ENCODE measurements at places on chromosomes 12 and 14.

DNA sequence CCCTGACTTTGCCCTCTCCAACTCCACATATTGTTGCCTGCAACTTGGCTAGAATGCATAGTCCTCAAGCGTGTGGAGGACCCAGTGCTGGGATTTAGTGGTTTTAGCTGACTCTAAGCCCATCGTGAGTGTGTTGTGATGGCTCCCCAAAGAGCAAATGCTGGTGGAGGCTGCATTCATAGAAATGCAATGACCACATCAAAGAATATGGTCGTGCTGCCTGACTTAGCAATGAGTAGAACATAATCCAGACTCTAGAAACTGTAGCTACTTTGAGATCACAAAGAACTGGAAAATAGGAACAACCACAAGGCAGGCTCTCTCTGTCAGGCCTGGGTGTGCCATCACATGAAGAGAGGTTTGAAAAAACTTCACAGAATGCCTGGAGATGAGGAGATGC, 1.3 kb downstream of the DYRK4 start:
- no peak for DNase-seq

- no peak for DNase-seq
Observed at GRCh38 chr14:54395716-54396115, 1.1 kb upstream of the CDKN3 start.

- no peak for DNase-seq
Observed at GRCh38 chr14:93533842-93534241, 103.1 kb downstream of the UNC79 start.

DNA sequence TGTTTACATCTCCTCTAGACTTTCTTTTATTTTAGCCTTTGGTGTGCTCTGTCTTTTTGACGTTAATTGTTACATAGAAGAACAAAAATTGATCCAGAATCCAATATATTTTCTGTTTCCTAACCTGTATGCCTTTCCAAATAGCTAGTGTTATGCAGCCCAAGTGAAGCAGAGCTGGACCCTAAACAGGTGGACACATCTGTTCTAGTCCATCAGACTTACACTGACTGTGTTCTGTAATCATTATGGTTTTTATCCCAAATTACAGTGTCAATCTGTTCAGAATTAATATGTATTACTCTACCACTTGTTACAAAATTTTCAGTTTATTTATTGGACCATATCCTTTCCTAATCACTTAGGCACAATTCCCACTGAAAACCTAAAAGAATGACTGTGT, 176.8 kb upstream of the FOXG1 start:
- DNase-seq: no peak

GRCh38 chr12:55019784-55020183, at the start of gene NEUROD4:
NEUROD4 (plus strand) TSS chr12:55019974; CDS start chr12:55026440, 6,466 bp downstream.
- DNase-seq: no peak

DNA sequence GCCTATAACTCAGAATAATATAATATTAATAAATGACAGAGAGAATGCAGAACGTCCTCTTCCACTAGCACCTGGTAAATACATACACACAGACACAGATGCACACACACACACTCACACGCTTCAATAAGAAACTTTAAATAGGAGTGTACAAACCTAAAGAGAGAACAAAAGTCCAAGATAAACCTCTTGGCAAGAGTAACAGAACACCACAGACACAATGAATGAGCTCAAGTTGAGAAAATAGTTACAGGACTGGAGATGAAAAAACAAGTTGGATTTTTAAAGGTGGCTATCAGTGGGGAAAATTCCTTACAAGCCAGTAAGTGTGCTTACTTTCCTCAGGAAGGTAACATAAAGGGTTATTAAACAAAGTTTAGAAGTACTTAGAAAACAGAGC, 35.2 kb downstream of the CRY1 start:
- DNase-seq: no peak

DNA sequence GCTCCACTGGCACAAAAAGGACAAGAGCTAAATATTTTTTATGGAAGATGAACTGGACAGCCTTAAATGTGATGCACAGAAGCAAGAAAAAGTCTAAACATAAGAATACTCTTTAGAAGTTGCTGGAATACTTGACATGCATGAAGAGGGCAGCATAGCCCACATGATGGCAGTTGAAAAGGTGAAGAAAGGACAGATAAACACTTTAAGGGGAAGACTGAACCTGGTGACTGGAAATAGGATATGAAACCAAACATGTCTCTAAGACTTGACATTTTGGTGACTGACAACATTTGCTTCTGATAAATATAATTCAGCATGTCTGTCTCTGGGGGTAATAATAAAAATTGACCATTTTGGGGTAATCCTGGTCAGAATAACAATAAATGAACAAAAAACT, 273.1 kb downstream of the CCDC91 start:
- no peak for DNase-seq

DNA sequence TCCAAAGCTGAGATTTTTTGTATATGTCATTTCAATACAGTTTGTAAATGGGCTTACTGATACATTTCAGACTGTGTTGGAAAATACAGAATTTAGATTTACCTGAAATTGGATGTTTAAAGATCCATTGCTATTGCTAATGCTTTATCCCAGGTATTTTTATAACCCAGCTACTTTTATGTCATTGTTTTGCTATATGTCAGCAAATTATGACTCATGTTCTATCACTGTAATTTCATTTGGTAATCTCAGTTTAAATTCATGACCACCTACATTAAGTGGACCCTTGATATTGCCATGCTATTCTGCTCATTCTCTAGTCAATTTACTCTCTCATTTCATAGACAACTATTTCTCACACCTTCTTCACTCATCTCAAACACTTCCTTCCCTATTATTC, 281.2 kb downstream of the IPO8 start:
- DNase-seq: no peak

DNA sequence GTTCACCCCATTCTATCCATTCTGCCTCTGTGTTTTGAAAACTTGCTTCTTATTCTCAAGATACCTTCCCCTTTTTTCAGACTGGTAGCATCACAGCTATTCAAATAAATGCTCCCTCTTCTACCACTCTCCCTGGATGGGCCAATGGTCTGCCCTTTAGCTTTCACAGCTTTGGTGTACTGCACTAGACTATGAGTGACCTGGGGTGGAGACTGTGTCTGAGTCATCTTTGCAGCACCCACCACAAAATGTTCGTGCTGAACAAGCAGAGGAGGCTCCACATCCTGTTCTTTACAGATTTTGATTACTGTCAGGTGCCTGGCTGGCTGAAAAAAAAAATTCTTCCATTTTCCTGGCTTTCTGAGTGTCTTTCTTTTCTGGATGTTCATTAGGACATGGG, 1104.1 kb upstream of the TMEM132C start:
- no peak for DNase-seq

GRCh38 chr14:100103250-100104005, 38.2 kb downstream of the EVL start:
- DNase-seq: no peak

GRCh38 chr12:92073094-92073493, 72.6 kb downstream of the BTG1 start:
- DNase-seq: no peak

- DNase-seq: no peak
Observed at GRCh38 chr14:104030958-104031357, 54.5 kb upstream of the ASPG start.

DNA sequence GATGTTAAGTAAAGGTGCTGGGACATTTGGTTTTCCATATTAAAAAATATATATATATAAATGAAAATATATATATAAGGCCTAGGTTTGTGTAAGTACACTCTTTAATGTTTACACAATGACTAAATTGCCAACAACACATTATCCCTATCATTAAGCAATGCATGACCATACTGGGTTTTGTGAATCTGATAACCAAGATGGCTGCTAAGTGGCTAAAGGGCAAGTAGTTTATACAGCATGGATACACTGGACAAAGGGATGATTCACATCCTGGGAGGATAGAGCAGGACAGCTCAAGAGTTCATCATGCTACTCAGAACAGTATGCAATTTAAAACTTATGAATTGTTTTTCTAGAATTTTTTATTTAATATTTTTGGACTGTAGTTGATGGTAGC, 89.3 kb downstream of the FIGNL2 start:
- no peak for DNase-seq

- DNase-seq: no peak
Observed at GRCh38 chr12:12807970-12808702, 5.0 kb upstream of the DDX47 start.

GRCh38 chr12:27486961-27487360, 37.0 kb upstream of the PPFIBP1 start:
- DNase-seq: no peak

DNA sequence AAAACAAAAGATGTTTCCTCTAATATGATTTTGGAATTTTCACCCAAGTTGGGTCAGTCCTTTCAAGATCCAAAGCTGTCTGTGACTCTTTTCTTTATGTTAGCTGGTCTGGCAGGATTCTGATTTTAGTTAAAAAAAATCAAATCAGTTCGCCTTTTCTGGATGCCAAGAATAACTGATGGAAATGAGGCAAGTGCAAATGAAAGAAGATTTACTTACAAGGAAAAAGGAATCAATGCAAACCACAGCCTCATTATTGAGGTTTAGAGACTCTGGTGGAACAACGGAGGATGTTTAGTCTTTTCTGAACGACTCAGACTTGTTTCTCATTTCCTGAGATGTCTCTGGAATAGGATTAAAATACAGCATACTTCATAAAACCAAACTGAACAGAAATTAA, 117.0 kb upstream of the DYRK2 start:
- no peak for DNase-seq

DNA sequence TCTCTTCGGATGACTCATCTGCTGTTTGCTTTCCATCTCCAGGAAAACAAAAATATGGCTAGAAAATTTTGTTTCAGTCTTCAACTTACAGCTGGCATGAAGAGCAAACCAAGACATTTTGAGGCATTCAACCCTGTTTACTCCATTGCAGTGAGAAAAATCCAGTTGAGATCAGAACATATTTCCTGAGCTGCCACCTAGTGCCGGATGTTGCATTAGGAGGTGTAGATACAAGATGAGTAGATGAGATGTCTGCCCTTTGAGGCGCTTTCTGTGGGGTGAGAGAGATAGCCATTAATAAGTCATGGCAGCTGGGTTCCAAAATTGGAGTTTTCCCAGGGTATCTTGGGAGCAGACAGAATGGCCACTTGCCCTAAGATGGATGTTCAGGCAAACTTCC, 171.1 kb downstream of the PRKCH start:
- no peak for DNase-seq

- DNase-seq: no peak
Observed at GRCh38 chr12:50351120-50352043, 45.0 kb downstream of the FAM186A start.

DNA sequence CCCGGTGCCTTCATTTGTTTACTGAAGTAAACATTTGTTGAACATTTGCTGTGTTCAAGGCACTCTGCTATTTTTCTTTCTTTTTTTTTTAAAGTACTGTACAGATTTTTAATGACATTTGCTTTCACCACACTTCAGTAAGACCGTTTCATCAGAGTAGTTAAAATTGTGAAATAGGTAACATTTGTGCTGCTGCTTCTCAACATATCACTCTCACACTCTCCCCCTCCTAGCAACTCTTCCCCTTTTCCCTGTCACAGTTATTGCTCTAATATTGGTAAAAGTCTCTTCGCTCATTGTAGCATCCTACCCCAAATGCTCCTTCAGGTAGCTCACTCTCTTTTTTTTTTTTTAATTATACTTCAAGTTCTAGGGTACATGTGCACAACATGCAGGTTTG, 49.6 kb downstream of the SRGAP1 start:
- DNase-seq: no peak

GRCh38 chr12:80018119-80018518, 81.2 kb upstream of the OTOGL start:
- no peak for DNase-seq

GRCh38 chr12:53051881-53052412, 2.1 kb downstream of the TNS2 start:
- DNase-seq: no peak

DNA sequence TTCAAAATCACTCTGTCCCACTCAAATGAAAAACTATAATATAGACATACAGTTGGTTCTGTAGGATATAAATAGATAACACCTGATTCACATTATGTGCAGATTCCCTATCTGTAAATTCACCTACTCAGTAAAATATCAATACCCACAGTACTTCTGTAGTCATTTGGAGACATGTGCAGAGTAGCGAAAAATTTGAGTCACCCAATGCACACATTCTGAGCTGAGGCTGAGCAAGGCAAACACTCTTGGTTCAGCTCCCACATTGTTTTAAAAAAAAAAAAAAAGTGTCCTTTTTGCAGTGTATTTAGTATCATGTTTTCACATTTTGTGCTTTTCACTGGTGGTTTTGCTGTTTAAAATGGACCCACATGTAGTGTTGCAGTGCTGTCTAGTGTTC, 27.3 kb upstream of the BBS10 start:
- DNase-seq: no peak

DNA sequence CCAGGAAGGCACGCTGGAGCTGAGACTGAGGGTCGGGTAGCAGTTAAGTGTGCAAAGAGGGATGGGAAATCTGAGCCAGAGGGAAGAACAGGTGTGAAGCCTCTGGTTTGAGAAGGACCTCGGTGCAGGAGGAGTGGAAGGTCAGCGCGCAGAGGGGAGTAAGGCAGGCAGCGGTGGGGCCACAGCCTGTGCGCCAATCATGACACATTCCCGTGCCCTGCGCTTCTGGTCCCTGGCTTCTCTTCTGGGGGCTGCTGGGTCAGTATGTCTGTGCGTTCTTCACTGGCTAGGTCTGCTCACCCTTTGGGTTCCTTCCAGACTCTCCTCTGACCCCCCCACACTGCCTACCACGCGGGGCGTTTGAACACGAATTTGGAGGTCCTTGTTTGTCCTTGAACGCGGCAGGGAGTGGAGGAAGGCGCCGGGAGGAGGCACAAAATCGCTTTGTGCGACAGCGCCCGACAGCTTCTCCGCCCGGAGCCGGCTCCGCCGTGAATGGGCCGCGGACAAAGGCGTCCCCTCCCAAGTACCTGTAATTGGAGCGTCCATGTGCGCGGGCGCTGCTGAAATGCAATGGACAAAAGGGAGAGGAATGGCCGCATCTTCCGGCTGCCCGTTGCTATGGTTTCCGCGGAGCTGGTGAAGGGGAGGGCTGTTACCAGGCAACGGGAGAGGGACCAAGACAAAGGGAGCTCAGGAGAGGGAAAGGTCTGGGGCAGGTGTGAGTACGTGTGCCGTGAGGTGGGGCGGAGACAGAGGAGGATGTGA, 207.2 kb upstream of the SRRM4 start:
- DNase-seq: peak; percentile 93

DNA sequence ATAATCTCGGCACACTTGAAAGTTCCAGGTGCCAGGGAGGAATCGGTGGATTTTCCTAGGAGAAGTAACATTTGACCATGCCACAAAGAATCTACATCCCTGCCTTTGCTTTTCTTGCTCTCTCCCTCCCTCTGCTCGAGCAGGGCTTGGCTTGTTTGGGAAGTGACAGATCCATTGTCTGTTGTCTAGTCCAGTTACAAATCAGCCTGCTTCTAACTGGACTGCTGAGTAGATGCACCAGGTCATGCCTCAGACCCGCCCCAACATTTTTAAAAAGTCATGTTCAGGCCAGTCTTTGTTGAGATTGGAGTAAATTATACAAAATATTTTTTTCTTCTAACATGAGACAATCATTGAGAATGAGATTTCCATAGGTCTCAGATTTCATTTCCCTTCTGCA, 153.4 kb downstream of the GCH1 start:
- no peak for DNase-seq

- DNase-seq: no peak
Observed at GRCh38 chr12:16726879-16727278, 120.9 kb upstream of the LMO3 start.

All from NCI-H1930 (cell line).